ENCODE measurements at places on chromosomes 5 and 9.
A peak's percentile ranks its signal among the peaks of the same experiment; 100 is the strongest.

- no peak for DNase-seq
Observed at GRCh38 chr9:89038382-89039103, 47.3 kb downstream of the S1PR3 start.

DNA sequence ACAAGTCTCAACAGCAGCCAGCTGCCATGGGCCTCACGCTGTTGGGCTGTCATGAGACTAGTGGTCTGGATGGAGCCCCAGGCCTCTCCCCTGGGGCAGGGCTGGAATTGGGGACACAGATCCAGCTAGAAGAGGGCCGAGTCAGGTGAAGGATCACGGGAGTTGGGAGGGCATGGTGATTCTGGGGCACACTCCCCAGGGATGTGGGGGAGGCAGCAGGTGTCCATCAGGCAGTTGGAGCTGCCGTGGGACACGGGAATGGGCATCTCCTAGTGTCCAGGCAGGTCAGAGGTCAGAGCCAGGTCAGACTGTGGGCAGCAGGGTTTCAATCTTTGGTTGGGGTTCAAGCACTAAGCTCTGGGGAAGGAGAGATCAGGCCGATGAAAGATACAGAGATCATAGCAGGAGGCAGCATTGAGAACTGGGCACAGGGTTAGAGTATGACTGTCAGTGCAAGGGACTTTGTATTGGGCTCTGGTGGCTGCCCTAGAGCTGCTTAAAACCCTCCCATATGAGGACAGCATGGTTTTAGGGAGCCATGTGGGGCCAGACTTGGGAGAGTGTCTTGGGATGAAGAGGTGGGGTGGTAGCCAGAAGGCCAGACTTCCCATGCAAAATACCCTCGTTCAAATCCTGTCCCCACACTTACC lies 59.2 kb downstream of the ARHGEF37 start:
- DNase-seq = no peak

DNA sequence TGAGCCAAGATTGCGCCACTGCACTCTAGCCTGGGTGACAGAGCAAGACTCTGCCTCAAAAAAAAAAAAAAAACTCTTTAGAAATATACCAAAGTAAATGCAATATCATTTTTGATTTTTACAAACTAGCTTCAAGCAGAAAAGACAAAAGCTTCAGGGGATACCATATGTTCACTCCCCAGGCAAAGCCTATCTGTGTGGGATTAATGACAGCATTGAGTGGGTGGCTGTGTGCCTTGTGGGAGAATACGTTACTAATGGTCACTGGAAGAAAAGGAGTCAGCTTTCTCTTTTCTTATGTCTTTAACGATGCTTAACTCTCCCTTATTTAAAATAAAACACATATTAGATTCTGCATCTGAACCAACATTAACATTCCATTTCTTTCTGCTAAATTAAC lies 1.9 kb downstream of the PCA3 start:
- DNase-seq = no peak

DNA sequence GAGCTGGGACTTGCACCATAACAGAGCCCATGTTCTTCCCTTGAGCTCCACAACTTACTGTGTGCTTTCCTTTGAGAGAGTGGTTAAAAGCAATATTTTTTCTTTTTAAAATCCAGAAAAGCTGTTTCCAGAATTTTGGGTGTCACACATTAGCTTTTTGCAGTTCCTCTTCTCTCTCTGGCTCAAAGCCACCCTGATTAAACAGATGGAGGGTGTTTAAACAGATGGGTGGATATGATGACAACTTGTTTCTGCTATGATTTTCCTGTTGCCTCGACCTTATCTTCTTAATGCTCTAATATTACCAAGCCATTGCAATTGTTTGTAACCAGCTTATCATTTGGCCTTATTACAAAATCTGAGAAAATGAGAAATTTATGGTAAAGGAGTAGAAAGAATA lies 22.9 kb upstream of the CFAP95 start:
- DNase-seq = no peak

GRCh38 chr9:131545786-131546335 lies 538 bp downstream of the PRRT1B start:
- DNase-seq = no peak

- no peak for DNase-seq
Observed at GRCh38 chr9:131217331-131218031, 58.8 kb downstream of the FAM78A start.

DNA sequence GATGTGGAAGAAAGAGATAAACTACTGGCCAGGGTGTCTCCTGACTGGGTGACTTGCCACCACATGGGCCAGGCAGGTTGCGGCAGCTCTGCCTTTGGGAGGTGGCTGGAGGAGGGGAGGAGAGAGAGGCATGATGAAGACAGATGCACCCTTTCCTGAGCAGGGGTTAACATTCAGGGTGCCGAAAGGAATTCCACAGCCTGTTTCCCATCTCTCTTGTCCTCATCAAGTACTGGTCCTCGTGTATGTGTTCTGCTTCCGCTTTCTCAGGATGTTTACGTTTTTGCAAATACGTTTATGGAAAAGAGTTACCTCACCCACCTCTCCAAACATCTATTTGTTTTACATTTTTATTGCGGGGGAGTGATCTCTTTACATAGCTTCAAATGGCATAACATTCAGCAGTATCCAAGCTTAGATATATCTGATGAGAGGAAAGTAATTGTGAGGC lies 73.4 kb downstream of the C9orf85 start:
- DNase-seq = no peak

DNA sequence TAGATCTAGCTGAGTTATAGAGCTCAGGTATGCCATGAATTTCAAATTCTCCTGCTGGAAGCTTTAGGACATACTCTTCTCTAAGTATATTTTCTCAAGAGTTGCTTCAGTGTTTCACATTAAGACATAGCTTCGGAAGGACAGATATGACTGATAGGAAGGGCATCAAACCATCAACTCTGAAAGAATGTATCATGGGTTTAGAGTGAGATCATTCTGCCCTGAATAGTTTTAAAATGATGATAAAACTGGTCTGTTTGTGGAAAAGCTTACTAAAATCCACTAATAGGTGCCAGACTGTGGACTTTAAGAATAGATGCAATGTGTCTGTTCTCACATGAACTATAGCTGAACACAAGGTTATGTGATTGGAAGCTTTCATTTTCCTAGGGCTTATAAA lies 8.4 kb downstream of the SPEF2 start:
- DNase-seq = peak; percentile 7

DNA sequence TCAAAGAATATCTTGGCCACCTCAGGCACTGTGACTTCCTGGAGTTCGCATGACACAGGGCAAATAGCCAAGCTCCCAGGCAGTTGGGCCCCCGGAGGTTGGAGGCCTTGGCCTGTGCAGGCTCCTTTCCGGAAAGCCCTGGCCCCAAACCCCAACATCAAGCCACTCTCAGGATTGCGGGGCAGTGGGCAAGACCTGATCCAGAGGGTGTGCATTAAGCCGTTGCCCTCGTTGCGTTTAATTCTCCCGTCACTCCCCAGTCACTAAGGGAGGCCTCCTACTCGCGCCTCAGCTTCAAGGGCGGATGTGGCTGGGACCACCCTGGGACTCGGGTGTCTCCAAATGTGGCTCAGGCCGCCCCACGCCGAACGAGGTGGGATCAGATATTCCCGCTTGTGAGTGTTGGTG lies 60.1 kb downstream of the TMEM174 start:
- DNase-seq = no peak

DNA sequence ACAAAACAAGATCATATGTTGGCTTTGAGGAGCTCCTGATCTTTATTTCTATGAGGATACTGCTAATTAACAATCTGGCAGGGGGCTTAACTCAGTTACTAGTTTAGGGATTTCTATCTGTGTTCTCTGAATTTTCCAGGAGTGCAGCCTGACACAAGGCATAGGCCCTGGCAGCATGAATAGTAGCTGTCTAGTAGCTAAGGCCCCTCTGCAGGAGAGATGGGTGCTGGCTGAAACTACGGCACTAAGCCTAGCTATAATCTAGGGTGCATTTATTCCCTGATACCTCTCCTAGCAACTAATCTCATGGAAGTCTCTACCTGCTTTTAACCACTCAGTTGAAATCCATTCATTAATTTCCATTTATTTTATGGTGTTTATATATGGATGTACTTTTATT lies 268.2 kb downstream of the TMEM232 start:
- no peak for DNase-seq

DNA sequence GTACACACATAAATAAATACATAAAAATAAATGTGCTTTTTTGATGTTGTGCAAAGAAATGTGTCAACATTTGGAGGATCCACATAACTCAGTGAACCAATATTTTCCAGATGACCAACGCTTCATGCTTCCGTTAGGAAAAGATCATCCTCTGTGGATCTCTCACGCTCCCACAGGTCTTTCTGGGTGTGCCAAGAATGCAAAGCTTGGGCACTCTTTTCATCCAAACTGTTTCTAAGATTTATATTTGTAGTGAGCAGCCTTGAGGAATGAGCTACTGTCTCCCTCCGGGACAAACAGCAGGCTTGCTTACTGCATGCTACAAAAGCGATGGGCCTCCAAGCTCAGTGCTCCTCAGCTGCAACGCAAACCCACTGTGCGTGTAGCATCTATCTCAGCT lies 46.2 kb upstream of the RUFY1 start:
- DNase-seq = no peak

- no peak for DNase-seq
Observed at GRCh38 chr5:128254789-128255188, 171.2 kb downstream of the SLC12A2 start.

GRCh38 chr9:69483886-69484422 lies 158.9 kb downstream of the ENTREP1 start:
- no peak for DNase-seq

DNA sequence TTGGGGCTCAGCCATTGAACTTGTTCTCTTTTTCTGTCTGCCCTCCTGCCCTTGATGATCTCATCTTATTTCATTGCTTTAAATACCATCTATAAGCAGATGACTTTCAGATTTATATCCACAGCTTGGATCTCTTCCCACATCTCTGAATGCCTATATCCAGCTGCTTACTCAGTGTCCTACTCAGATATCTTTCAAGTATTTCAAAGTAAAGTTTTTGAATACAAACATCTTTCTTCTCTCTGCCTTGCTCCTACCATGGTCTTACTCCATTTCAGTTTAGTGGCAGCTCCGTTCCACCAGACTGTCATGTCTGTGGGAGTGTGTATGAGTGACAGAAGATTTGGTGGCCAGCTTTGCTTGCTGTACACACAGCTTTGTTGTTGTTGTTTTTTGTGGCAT lies 59.7 kb downstream of the ERBIN start:
- DNase-seq = peak; percentile 39

- no peak for DNase-seq
Observed at GRCh38 chr5:178434851-178435250, 155.3 kb downstream of the COL23A1 start.

- DNase-seq = no peak
Observed at GRCh38 chr5:153632748-153633290, 142.3 kb downstream of the GRIA1 start.

GRCh38 chr9:89427621-89428221 lies 70.2 kb downstream of the SEMA4D start:
- no peak for DNase-seq

DNA sequence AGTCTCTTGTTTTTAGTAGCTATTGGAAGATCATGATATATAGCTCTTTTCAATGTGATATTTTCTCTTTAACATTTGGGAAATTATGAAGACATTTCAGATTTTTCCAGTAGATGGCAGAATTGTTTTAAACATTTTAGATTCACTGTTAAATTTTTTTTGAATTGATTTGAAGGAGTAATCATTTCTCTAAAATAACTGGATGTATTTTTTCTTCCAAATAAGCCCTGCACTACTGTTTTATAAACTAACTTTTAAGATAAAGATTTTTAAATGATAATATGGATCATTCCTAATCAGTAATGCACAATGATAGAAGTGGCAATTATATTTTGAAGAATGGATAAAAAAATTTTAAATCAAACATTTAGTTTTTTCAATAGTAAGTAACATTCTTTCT lies 14.2 kb downstream of the NDUFAF2 start:
- no peak for DNase-seq

All from hepatic stellate cell (primary cell).